Stimulated activated CD4-positive, alpha-beta T cell treated with anti-CD3 and anti-CD28 coated beads, Interleukin-1b, Interleukin-23, amount 100 ng/mL, for 24 hours (primary cell): ENCODE measurements at places on chromosomes 2 and 18.

GRCh38 chr2:10431797-10432196, 16.3 kb downstream of the ODC1 start:
- DNase-seq = no peak

GRCh38 chr2:40228310-40228709, 223.6 kb downstream of the SLC8A1 start:
- no peak for DNase-seq

GRCh38 chr2:218396688-218397462, 2.8 kb upstream of the CTDSP1 start:
- no peak for DNase-seq

DNA sequence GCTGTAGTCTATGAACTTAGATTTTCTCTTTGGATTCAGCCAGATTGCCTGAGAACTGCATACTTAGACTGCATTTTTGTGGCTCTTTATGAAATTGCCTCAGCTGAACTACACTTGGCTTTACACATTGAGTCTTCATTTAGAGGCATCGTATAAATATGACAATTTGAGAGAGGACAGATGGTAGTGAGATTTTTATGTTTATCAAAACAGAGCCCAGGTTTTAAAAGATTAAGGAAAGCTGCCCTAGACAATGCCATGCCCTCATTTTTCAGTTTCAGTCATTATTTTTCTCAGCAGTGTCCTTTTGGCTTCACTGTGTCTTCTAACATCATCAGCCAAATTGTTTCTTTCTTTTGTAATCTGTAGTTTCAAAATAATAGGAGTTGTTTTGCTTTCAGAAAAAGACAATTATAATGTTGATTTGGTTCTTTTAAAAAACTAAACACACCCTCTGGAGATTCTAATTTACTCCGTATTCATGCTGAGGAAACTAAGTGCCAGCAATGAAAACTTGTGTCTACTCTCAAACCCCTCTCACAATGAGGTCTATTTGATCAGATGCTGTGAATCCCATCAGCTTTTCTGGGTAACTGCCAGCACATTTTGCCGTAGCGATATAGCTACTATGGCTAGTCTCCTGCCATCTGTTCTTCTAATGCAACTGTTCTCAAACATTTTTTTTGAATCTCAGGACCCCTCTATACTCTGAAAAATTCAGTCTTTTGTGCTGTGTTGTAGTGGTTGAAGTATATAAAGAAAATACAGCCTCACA, 46.2 kb downstream of the TWSG1 start:
- no peak for DNase-seq

DNA sequence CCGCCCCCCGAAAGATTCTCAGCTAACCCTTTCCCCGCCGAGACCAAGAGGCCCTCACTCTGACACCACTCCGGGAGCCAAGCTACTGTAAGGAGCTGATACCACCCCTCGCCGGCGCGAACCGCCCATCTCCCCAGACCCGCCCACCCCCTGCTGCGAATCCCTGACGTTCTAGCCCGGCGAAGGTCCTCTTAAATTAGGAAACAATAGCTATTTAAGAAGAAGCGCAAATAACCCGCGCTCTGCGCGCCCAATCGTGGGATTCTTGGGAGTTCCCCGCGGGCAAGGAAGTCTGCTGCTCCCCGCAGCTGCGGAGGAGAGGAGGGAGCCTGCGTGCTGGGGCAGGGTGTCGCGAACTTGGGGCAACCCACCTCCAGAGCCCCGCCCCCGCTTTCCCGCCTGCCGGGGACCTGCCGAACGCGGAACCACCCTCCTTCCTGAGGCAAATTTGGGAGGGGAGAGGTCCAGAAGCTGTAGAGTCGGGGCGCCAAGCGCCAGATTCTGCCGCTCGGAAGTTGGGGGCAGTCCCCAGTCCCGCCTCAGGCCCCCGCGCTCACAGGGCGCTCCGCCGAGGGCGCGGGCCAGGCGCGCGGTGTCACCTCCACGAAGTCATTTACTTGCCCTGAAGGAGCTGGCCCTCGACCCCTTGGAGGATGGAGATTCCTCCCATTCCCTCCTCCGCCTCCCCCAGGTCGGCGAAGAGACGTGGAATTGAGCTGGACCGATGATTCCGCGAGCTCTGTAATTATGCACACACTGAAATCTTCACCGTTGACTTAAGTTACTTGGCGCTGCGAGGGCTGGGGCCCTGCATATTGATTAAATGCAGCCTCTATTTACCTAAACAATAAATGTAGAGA, 8.4 kb upstream of the SP9 start:
- no peak for DNase-seq

GRCh38 chr2:605674-606608, 71.3 kb downstream of the TMEM18 start:
- no peak for DNase-seq

GRCh38 chr18:75132931-75133525, 75.9 kb downstream of the PTGR3 start:
- no peak for DNase-seq

DNA sequence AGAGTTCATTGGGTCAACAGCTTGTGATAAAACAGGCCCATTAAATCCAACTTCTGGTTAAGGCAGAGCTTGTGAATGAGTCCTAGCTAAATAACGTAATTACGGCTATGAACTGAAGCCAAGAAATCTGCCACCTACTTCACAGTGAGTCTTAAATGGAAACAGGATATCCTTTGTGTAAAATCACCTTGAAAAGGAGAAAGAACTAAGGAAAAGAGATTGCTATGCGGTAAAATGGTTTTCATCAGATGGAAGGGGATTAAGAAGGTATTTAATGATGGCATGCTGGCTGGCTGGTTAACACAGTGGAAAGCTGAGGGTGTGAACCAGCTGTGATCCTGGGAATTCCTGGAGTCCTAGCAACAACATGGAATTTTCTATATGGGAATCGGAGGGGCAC, 156.6 kb downstream of the DOK6 start:
- no peak for DNase-seq

DNA sequence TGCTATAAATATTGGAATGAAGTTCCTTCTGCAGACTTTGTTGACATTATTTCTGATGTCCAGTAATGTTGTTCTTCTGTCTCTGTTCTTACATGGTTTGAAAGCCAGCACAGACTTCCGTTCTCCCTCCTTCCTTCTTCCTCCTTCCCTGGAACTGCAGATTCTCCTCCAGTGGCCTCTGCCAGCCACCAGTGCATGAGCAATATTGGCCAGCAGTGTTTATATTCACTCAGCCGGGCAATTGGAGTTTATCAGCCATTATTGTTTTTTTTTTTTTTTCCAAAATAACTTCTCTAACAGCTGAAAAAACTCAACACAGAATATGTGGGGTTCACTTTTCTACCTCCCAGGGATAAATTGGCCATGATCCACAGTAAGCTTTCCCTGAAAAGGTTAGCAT, 86.8 kb downstream of the ADCYAP1 start:
- DNase-seq = no peak

GRCh38 chr2:233211548-233211895, 40.0 kb upstream of the ATG16L1 start:
- no peak for DNase-seq

DNA sequence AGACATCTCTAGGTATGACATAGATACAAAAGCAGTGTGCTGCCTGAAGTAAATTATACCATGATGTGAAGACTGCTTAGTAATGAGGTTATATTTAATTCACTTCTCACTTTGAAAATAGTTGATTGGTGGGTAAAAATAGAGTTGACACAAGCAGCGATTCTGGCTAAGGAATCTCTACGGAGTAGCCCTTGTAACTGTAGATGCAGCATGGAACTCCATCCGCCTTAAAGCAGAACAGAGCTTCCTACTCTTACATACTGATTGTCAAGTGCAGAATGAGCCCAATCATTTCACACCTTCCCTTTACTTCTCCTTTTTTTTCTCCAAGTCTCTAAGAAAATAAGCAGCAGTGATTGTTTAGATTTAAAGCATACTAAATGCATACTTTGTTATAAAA, 1594.6 kb upstream of the SLC39A10 start:
- DNase-seq = no peak

- no peak for DNase-seq
These were observed 111.8 kb downstream of the STPG4 start for GRCh38 chr2:47043142-47043890.

- no peak for DNase-seq
These were observed 3.5 kb upstream of the FN1 start for GRCh38 chr2:215439404-215439803.

GRCh38 chr2:111900859-111901258, 2.5 kb downstream of the MERTK start:
- no peak for DNase-seq

GRCh38 chr18:79133724-79134123, 64.5 kb downstream of the ATP9B start:
- DNase-seq = no peak

DNA sequence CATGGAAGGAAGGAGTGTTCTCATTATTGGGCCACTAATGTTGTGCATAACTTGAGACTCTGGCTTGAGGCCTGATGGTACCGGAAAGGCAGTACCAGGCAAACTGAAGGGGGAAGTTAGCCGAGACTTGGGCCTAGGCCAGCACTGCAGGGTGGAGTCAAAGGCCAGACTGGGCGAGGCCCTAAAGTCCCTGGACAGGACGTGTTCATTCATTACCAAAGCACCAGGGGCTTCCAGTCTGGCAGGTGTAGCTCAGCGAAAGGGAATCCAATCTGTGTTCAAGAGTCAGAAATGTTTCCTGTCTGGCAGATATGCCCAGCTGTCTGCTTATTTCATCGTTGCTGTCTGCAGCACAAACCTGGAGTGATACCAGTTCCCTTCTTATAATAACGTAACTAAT, 4.7 kb upstream of the ITSN2 start:
- no peak for DNase-seq

GRCh38 chr18:76757335-76757734, 65.0 kb upstream of the ZNF236 start:
- DNase-seq = no peak

GRCh38 chr18:55582325-55582724, 5.7 kb downstream of the TCF4 start:
- no peak for DNase-seq

- no peak for DNase-seq
These were observed 60.3 kb downstream of the MEX3C start for GRCh38 chr18:51137026-51137729.

DNA sequence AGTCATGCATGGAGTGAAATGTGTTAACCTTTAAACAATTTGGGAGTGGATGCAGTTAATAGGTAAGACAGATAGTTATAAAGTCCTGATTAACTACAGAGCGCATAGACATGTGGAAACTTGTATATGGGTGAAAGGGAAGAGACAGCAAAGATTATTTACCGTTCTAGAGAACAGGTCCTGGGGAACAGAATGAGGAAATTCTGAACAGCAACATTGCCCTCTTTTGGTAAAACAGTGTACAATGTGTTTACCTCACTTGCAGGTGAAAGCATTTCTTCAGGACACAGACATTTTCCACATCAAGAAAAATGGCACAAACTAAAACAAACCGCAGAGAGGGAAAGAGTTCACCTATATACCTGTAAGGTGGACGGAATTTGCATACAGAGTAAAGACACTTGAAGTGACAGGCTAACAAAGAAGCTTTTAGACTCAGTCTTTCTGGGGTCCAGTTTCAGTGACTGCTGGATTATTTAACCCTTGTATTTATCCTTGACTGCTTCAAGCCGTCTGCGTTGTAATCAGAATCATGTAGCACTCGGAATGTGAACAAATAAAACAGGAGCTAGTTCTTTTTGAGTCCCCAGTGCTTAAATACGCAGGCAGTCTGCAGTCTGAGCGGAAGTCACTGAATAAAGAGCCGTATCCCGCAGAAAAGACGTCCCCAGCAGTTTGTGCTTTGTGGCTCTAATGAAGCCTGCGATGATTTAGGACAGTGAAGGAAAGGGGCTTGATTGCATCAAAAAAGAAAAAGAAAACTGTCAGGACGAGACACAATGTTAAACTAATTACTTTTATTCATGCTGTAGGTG, 364.8 kb upstream of the GALNT5 start:
- DNase-seq = no peak

DNA sequence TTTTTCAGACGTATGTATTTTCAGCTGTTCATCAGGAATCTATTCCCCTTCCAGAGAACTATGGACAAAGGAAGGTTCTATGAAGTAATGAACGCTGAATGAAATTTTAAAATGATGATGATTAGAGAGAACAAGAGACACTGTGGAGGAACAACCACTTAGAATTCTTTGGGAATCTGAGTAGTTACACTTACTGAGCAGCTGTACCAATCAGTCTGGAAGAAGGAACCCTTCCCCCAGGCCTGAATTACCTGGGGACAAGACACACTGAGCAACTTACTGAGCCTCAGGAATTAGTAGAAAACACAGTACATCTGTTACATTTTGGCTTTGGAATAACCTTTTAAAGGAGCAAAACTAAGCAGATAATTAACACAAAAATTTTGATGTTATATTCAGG, 1.9 kb downstream of the MSTN start:
- no peak for DNase-seq

GRCh38 chr2:229945975-229946374, 23.7 kb downstream of the FBXO36 start:
- no peak for DNase-seq

DNA sequence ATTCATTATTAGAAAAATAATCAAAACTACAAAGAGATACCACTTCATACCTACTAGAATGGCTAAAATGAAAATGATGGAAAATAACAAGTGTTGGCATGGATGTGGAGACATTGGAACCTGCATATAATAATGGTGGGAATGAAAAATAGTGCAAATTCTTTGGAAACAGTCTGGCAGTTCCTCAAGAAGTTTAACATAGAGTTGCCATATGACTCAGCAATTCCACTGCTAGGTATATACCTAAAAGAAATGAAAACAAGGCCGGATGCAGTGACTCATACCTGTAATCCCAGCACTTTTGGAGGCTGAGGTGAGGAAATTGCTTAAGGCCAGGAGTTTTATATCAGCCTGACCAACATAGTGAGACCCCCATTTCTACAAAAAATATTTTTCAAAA, 41.6 kb upstream of the ACYP2 start:
- DNase-seq = no peak

GRCh38 chr18:63088262-63088661, 231.3 kb downstream of the BCL2 start:
- no peak for DNase-seq

- DNase-seq = no peak
These were observed 38.3 kb upstream of the RALBP1 start for GRCh38 chr18:9437021-9437437.
